ENCODE measurements at places on chromosomes 2 and 18. TPM values are rescaled to one million over a fixed set of nuclear protein-coding genes. Genes with fewer than 3 reads are reported as not detected.

The ACTR1B gene
- total RNA-seq, result 60.7 TPM

The CCL20 gene
- total RNA-seq, result 4.9 TPM

The TUBA4B gene
- not detected for total RNA-seq

The IL1A gene
- 1.9 TPM for total RNA-seq

The UGT1A4 gene
- total RNA-seq, result not detected

The SLC19A3 gene
- 31.8 TPM for total RNA-seq

The UGT1A6 gene
- 3.2 TPM for total RNA-seq

The PDE11A gene
- not detected for total RNA-seq

The CCDC102B gene
- total RNA-seq, result 43.7 TPM

The CFAP65 gene
- total RNA-seq, result not detected

The HEATR5B gene
- total RNA-seq, result 23.1 TPM

The TIGD1 gene
- total RNA-seq, result 3.9 TPM

Measured in upper lobe of right lung (tissue), 1 donor.